HT1080 (cell line): ENCODE measurements at places on chromosomes 4 and X. TPM values are rescaled to one million over a fixed set of nuclear protein-coding genes. Genes with fewer than 3 reads are reported as not detected.

TCEAL7 gene
- not detected in 2 replicates for total RNA-seq

CENPVL2 gene
- total RNA-seq = not detected in 2 replicates

MAOA gene
- 9.3 and 14.5 TPM in 2 replicates for total RNA-seq

DNA sequence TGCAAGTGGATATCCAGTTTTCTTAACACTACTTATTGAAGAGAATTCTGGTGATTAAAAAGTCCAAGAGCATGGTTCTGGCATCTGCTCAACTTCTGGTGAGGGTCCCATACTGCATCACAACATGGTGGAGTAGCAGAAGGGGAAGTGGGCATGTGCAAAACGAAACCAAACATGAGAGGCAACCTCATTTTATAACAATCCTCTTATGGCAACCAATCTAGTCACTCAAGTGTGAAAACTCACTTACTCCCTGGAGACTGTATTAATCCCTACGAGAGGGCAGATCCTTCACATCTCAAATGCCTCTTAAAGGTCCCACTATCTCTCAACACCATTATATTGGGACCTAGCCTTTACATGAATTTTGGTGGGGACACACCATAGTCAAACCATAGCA lies 55.4 kb upstream of the TRO start:
- no peak for DNase-seq

- no peak for DNase-seq
These were observed 106.6 kb downstream of the SHROOM4 start for GRCh38 chrX:50707405-50707804.

DNA sequence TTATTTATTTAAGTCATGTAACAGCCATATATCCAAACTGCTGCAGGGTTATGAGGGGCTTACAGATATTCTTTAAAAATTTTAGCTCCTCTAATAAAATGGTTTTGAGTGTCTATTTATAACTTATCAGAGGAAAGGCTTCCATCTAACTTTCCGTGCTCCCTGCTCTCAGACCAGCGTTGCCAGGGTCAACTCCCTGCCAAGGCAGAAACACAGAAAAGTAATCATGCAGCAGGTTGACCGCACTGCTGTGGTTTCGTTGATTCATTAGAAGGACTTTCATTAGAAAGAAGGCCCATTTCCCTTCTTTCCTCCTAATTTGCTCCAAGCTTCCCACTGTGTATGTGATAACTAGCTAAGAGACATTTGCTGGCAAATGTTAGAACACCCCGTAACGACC lies 33.9 kb downstream of the BCLAF3 start:
- peak; percentile 5 for DNase-seq

GRCh38 chr4:89753601-89754066 lies 83.3 kb downstream of the SNCA start:
- DNase-seq = peak; percentile 92

- DNase-seq = peak; percentile 60
These were observed 37.8 kb downstream of the TBC1D9 start for GRCh38 chr4:140718241-140718952.

DNA sequence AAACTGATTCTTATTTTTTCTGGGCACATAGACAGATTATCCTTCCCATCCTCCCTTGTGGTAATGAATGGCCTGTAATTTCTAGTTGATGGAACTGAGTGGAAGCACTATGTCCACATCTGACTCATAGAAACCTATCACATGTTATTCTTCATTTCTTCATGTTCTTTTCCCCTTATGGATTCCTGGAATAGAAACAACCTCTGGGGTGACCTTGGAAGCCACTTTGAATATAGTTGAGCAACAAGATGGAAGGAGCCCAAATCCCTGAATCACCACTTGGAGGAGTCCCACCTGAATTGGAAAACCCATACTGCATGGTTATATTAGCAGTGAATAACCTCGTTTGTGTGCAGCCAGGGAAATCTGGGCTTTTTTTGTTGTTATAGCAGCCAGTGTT lies 137.8 kb downstream of the MID1IP1 start:
- peak; percentile 28 for DNase-seq

GRCh38 chrX:40056420-40056819 lies 41.3 kb downstream of the BCOR start:
- DNase-seq = no peak

- no peak for DNase-seq
These were observed 48.8 kb upstream of the GRXCR1 start for GRCh38 chr4:42843694-42844093.

- no peak for DNase-seq
These were observed 19.4 kb downstream of the SPRY1 start for GRCh38 chr4:123415977-123416376.

GRCh38 chr4:88008122-88008742 lies 797 bp downstream of the PKD2 start:
- peak; percentile 47 for DNase-seq
